ENCODE measurements at places on chromosomes 16 and 17. TPM values are rescaled to one million over a fixed set of nuclear protein-coding genes. Genes with fewer than 3 reads are reported as not detected.
A peak's percentile ranks its signal among the peaks of the same experiment; 100 is the strongest.

DNA sequence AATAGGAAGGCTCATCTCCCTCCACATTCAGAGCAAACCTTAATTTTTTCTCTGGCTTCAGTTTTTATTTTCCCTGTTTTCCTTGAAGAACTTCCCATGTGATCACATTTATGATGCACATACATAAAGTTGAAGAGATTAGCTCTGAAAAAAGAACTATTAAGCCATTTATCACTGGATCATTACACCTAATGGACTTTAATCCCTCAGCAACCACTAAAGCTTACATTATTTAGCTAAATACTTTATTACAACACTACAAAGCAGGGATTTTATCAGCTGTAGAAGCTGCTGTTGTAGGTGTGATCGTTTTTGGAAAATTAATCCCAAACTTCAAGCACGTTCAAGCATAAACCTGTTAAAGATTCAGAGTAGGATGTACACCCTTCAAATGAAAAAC, 21.1 kb downstream of the SMYD4 start:
- no peak for DNase-seq

- DNase-seq: no peak
Observed at GRCh38 chr17:40520991-40521453, 19.6 kb upstream of the TNS4 start.

GRCh38 chr17:16001226-16001897, 1.7 kb downstream of the TTC19 start:
- peak; percentile 68 for DNase-seq

DNA sequence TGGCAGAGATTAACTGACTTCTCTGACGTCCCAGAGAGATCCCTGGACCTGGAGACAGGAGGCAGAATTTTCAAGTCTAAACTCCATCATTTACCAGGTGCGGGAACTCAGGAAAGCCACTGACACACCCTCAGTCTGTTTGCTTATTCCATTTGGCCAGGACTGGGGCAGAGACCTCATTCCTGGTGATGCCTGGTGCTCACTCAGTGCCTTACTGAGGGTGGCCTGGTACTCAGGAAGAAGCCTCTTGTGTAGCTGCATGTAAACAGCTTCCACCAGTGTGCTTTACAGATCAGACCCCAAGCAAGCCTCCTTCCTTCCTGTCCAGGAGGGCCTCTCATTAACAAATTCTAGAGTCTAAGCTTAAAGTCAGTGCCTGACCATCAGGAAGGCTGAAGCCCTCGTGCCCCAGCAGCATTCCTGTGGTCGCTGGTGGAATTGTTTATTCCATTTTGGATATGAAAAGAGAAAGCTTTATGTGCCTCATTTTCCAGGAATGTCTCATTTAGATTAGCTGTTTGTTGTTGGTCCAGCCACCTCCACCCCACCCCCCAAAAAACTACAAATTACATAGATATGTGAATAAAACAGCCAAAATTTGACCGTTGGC, 236.1 kb upstream of the CDH5 start:
- peak; percentile 43 for DNase-seq

DNA sequence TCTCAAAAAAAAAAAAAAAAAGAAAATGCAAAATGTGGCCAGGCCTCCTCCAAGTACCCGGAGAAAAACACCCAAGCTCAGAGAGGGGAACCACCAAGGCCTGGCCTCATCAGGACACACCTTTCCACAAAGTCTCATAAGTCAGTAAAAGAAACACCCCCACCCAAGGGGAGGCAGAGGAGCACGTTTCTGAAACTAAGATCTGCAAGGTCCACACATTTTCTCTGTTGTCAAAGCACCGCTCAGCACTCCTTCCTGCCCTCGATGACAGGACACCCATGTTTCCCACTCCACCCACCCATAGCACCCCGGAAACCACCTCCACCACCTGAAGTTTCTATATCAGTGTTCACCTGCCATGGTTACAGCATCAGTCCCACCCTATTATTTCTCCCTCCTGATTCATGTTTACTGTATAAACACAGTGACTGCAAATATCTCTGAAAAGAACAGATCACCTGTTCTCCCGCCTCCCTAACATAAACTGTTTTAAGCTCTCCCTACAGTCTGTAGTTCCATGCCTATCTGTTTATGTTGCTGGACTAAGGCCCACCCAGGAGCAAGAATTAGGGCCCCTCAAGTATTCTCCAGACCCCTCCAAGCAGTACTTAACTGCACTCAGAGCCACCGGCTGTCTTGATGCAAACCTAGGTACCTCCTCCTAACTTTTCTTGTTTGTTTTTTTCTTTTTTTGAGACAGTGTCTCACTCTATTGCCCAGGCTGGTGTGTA, 2.0 kb downstream of the CORO7 start:
- no peak for DNase-seq

DNAH9 gene
- total RNA-seq: not detected

P2RX5 gene
- 19.3 TPM for total RNA-seq

- no peak for DNase-seq
Observed at GRCh38 chr16:58056580-58056979, 31.0 kb downstream of the MMP15 start.

DNA sequence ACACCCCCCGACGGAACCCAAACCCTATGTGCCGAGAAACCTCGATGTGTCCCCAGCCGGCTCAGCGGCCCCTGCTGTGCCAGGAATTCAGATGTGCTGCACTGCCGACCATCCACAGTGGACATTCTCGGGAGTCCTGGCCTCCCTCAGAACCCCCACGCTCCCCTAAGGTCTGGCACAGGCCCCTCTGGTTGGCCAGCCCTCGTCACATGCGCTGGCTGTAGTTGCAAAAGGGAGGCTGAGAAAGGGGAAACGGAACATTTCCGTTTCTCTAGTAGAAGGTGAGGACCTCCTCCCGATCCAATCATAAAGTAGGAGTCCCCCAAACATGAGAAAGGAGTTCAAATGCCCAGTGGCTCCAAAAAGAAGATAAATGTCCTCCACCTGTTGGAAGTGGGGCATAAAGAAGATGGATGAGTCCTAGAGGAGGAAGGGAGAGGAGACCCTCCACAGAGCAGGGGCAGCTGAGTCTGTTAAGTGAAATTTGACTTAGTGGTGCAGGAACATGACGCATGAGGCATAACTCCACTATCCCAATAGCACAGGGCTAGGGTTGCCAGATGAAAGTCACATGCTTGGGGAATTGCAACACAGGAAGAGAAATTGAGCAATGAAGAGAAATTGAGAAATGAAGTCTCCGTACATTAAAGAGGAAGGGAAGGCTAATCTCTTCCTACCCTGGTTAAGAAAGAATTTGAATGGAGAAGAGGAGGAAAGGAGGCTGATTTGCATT, 49.3 kb upstream of the WSB1 start:
- DNase-seq: peak; percentile 68

DHX40 gene
- total RNA-seq: 38.9 TPM

- no peak for DNase-seq
Observed at GRCh38 chr16:22366371-22366770, 8.0 kb downstream of the CDR2 start.

DNA sequence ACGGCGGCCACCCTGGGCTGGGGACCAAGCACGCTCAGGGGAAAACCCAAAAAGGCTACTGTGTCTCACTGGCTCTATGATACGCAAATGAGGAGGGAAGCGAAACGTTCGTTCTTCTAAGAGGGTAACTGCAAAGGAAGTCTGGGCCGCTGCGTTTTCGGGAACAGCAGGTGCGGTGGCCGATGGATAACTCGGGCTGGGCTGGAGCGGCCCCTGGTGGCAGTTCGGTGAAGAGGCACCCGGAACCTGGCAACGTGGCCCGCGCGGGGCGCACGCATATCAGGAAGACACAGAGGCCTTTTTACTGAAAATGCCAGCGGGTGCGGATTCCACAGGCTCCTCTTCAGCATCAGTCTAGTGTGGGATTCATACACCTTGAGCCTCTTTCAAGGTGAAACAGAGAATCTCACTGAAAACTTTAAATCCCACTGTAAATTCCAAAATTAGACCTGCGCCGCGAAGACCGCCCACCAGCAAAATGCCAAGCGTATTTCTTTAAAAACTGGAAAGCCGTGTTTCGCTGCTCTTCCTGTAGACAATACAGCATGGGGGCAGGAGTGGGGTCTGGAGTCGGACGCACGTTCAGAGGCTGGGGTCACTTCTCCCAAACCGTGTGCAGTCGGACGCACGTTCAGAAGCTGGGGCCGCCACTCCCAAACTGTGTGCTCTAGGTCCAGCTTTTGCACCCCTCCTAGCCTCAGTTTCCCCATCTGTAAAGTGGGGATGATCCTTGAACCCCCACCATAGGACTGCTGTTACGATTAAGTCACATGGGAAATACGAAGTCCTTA, 44.4 kb upstream of the METTL9 start:
- peak; percentile 86 for DNase-seq

CMTM2 gene
- total RNA-seq: not detected

GRCh38 chr16:78246559-78246958, 147.1 kb downstream of the WWOX start:
- DNase-seq: no peak

- no peak for DNase-seq
Observed at GRCh38 chr16:77541165-77541564, 106.3 kb upstream of the ADAMTS18 start.

- DNase-seq: no peak
Observed at GRCh38 chr16:78962457-78962929, 638.0 kb downstream of the MAF start.

MYH10 gene
- total RNA-seq: 44.6 TPM

PITPNM3 gene
- 7.1 TPM for total RNA-seq

KRTAP2-1 gene
- total RNA-seq: not detected

DNA sequence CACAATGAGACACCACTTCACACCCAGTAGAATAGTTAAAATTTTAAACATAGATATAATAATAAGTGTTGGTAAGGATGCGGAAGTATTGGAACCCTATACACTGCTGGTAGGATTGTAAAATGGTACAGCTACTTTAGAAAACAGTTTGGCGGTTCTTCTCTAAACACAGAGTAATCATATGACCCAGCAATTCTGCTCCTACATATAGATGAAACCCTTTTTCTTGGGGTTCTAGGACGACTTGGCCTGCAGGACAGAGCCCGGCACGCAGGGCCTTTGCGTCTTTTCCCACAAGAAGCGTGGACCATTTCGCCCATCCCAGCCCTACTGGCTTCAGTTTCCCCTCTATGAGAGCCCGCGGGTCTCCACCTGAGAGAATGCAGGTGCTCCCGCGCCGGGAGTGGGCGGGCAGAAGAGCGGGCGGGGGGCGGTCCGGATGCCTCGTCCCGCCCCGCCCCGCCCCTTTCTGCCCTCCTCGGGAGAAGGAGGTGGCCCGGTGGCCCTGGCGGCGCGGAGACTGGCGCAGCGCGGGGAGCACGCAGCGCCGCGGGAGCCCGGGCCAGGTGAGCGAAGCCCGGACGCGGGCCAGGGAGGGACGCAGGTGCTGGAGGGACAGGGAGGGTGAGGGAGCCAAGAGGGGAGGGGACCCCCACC, at the start of gene SDR42E2:
TSS of gene SDR42E2 (plus strand) at position 508 of the 657 bp plus-strand sequence. CDS start 3,077 bp downstream, outside the sequence.
- no peak for DNase-seq

- no peak for DNase-seq
Observed at GRCh38 chr17:81092518-81093095, 57.7 kb downstream of the BAIAP2 start.

DNA sequence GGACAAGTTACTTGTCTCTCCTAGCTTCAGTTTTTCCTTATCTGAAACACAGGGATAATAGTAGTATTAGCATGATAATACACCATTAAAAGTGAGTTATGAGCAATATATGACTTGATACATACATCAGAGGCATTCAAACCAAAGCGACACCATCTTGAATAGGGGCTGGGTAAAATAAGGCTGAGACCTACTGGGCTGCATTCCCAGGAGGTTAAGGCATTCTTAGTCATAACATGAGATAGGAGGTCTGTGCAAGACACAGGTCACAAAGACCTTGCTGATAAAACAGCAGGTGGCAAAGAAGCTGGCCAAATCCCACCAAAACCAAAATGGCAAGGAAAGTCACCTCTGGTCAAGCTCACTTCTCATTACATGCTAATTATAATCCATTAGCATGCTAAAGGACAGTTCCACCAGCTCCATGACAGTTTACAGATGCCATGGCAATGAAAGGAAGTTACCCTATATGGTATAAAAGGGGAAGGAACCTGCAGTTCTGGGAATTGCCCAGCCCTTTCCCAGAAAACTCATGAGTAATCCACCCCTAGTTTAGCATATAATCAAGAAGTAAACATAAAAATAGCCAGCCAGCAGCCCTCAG, 37.2 kb upstream of the HS3ST3A1 start:
- peak; percentile 46 for DNase-seq

DNA sequence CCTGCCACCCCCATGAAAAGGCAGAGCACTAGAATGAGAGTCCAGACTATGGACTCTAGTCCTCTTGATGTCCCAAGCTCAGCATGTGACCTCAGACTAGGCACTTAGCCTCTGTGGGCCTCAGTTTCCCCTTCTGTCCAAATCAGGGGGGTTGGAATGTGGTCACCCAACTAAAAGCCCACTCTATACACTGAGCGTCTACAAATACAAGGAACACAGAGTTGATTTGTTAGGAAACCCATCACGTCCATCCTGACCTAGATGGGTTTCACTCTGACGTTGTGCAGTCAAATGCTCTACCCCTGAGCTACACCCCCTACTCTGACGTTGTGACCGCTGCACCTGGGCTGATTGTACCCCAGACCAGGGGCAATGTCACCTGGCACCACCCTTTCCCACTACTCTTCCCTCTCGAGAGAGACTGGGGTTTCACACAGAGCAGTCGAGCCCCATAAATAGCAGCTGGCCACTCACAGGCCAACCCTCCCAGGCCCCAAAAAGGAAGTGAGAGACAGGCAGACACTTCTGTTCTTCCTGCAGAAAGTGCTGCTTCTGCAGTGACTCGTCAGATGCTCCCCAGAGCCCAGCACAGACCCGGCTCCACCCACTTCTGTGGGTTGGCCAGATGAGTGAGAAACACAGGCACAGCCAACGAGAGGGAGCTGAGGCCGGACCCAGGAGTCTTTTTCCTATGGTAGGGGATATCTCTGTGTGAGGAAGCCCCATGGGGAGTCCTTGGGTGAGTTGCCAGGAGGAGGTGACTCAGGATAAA, 16.1 kb upstream of the TNFRSF13B start:
- DNase-seq: peak; percentile 77

- no peak for DNase-seq
Observed at GRCh38 chr16:56414366-56414765, 11.0 kb downstream of the AMFR start.

DNA sequence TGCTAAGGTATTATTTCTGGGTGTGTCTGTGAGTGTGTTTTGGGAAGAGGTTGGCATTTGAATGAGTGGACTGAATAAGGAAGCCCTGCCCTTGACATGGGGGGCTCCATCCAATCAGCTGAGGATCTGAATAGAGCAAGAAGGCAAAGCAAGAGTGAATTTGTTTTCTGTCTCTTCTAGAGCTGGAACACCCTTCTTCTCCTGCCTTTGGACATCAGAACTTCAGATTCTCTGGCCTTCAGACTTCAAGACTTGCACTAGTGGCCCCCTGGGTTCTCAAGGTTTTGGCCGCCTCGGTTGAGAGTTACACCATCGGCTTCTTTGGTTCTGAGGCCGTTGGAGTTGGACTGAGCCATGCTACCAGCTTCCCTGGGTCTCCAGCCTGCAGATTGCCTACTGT, 448.6 kb downstream of the SHISA9 start:
- DNase-seq: no peak

GRCh38 chr17:77499699-77500435, 359.1 kb downstream of the SEC14L1 start:
- no peak for DNase-seq

DNA sequence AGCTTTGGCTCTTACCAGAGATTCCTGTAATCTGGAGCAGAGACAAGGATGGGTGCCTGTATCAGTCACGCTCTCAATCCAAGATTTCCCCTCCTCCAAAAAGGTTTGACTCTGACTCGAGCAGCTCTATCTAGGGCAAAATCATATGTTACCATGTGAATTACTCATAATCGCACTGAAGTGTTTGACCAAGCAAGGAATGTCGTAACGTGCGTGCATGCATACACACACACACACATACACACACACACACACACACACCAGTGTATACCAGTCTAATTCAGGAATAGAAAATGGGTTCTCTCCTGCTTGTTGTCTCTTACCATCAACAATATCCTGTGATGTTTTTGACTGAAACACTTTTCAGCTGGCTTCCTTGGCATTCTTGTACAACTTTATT, 835.1 kb downstream of the KCNJ2 start:
- no peak for DNase-seq

ENKD1 gene
- total RNA-seq: 19.4 TPM
